ENCODE measurements at places on chromosomes 3 and 15.
A peak's percentile ranks its signal among the peaks of the same experiment; 100 is the strongest.

DNA sequence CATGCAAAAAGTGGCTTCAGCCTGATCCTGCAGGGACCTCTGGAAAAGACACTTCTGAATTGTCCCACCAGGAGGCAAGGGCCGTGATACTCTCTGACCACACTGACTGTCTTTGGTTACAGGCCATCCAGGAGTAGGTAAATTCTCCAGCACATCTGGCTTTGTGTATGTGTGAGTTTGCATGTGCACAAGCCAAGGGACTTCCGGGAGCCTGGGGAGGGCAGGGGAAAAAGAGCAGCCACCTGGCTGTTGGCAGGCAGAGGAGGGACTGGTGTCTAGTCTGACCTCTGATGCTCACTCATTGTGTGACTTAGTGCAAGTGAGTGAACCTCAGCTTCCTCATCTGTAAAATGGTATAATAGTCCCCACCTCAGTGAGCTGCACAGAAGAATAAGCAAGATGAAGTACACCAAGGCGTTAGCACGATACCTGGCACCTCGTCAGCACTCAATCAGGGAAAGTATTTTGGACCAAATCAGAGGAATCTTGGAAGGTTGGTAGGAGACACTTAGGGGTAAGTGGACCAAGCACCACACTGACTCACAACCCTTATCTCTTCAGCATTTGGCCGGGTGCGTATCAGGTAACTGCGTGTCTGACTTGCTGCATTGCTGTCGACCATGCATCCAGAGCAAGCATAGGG, 19.1 kb downstream of the KLHL6 start:
- no peak for DNase-seq

GRCh38 chr3:184663356-184663755, 48.5 kb downstream of the MAGEF1 start:
- DNase-seq: no peak

DNA sequence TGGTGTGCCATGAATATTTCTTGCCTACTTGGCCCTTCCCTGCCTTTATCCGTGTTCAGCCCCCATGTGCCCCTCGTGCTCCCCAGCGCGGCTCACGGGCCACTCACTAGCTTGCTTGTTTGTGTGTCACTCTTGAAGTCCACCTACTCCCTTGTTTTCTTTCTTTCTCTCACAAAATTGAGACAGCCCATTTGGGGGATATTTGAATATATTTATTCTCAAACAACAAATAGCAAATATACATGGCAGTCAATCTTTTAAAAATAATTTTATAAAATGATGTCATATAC, 82.2 kb downstream of the PLXNA1 start:
- no peak for DNase-seq

DNA sequence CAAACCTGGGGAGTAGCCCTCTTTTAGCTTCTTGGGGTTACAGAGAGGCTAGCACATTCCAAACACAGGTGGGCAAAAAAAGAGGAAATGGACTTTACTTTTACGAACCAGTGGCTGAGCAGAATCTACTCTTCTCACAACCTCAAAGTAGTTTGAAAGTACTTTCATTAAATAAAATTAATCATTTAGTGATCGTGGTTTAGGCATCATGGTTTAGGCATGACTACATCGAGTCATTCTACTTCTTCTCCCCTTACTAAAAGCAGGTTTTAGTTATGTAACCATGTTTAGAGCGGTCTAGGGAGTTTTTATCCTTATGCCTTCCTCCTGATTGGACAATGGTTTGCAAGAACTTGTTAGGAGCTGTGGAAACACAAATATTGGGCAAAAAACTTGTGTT, 2.5 kb upstream of the GREM1 start:
- no peak for DNase-seq

DNA sequence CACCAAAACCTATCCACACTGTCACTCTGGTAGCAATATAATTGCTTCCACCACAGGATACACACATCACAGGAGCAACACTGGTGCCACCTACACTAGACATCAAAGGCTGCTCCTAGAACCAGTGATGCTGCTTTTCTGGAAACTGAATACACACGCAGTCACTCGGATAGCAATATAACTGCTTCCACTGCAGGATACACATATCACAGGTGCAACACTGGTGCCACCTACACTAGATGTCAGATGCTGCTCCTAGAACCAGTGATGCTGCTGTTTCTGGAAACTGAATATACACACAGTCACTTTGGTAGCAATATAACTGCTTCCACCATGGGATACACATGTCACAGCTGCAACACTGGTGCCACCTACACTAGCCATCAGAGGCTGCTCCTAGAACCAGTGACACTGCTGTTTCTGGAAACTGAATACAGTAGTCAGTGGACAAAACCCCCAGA, 6.9 kb upstream of the TNFSF10 start:
- DNase-seq: no peak

DNA sequence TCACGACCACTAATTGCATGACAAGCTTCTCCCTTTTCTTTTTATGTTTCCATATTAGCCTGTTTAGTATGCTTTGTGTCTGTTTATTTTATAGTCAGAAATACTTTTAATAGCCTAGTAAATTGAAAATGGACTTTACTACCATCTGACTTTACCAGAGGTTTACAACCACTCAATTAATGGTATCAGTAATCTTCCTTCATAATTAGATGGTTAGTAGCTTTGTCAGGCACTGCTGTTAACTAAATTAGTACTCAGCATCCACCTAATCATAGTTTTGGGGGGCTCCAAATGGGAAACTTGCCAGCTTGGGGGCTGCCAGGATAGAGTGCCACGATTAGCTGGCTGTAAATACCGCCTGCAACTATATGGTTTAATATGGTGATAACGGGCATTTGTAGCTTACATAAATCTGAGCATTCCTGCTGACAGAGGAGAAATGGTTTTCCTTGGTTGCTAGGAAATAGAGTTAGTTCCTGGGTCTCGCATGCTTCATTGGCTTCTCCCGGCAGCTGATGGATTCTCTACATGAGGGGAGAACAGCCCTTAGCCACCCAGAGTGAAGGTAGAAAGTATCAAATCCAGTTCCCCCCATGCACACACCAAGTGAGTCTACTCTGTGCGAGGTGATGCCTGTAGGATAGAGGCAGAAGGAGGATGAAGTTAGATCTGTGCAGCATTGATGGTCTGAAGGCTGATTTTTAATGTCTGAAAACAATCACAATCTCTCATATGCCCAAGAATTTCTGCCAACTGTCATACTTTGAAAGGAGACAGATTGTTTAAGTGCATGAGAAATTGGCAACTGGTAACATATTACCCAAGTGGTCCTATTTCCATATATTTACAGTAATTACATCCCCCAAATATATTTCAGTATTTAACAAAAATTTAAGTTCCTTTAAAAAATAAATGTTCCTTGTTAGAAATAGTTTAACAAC, 326.6 kb upstream of the PROK2 start:
- no peak for DNase-seq

DNA sequence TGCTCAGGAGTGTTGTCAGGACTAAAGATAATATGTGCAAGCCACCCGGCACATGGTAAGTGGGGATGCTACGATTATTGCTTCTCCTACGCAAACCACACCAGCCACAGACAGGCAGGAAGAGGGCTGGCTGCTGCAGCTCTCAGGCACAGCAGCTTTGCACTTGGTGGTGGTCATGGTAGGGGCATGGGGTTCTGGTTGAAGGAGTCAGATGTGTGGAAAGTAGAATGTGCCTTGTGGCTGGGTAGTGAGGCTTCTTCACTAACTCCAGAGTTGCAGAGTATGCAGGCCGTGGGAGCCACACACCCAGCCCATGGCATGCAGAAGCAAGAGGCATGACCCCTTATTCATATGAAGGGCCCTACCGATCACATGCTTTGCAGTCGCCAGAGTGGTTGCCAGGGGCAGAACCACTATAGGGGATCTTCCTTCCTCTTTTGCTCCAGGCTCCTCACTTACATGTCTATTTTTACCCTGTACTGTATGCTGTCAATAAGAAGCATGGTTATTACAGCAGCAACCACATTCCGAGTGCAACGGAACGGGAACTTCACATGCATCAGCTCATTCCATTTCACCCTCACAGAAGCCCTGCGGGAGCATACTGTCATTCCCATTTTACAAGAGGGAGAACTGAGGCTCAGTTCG, 59.2 kb upstream of the HERC1 start:
- DNase-seq: no peak

DNA sequence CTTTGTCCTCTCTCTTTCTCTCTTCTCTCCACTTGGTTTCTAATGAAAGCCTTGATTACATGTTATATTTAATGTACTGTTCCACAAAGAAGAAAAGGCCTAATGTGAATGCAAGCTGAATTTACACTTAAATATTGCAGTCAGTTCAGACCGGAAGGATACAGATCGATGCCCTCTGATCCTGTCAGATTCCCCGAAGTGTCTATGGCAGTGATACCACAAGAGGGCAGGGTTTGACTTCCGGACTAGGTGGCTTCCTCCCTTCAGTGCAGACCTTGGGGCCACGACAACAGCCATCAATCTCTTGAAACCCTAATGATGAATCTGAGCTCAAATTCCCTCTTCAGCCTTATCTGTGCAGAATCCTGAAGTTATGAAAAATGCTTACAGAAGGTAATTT, 29.5 kb downstream of the AGTR1 start:
- DNase-seq: no peak

- DNase-seq: no peak
Observed at GRCh38 chr15:73530649-73531048, 87.7 kb downstream of the REC114 start.

DNA sequence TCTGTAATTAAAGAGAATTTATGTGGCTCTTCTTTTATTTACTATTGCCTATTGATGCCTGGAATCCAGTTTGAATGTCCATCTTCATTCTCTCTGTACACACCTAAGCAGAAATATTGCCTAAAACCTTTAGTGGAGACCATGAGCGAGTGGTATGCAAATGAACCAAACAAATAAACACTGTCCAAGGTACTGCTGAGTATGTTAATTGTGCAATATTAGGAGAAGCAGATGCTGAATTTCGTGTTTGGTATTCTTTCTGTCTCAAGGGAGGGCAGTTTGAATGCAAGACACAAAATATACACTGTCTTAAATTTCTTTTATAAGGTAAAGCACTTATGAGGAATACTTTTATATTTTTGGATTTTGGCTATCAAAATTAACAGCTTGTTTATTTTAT, 440.9 kb downstream of the RBMS3 start:
- no peak for DNase-seq

DNA sequence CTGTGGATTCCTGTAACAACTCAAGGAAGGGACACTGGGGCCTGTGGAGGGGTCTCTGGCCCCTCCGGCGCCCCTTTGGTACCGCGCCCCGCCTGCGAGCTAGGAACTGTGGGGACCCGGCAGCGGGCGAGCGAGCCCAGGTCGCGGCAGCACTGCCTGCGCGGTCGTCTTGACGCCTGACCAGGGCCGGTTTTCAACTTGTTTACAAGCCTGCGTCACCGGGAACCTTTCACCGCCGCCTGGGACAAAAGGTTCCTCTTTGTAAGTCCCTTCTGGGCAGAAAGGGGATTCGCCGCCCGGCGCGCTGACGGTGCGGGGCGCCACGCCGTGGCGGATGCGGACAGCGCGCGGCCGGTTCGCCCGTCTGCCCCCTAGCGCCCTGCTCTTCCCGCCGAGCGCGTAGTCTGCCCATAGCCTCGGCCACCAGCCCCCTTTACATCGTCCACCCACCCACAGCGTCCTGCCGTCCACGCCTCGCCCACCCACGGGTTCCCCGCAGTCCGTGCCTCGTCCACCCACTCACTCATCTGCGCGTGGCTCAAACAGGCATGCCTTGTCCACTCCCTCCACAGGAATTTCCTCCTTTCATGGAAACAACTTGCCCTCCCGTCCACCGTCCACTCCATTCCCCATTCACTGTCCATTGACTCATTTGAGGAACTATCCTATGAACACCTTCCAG, 5.5 kb upstream of the CFAP100 start:
- peak; percentile 32 for DNase-seq

GRCh38 chr3:130827486-130827885, 66.4 kb upstream of the ATP2C1 start:
- DNase-seq: no peak

GRCh38 chr3:134743006-134743405, 52.1 kb upstream of the EPHB1 start:
- DNase-seq: no peak

GRCh38 chr3:72113564-72113963, 328.6 kb upstream of the PROK2 start:
- DNase-seq: no peak

GRCh38 chr3:101878589-101878988, 29.3 kb downstream of the NFKBIZ start:
- no peak for DNase-seq

- DNase-seq: no peak
Observed at GRCh38 chr15:95292785-95293450, 1037.6 kb upstream of the NR2F2 start.

DNA sequence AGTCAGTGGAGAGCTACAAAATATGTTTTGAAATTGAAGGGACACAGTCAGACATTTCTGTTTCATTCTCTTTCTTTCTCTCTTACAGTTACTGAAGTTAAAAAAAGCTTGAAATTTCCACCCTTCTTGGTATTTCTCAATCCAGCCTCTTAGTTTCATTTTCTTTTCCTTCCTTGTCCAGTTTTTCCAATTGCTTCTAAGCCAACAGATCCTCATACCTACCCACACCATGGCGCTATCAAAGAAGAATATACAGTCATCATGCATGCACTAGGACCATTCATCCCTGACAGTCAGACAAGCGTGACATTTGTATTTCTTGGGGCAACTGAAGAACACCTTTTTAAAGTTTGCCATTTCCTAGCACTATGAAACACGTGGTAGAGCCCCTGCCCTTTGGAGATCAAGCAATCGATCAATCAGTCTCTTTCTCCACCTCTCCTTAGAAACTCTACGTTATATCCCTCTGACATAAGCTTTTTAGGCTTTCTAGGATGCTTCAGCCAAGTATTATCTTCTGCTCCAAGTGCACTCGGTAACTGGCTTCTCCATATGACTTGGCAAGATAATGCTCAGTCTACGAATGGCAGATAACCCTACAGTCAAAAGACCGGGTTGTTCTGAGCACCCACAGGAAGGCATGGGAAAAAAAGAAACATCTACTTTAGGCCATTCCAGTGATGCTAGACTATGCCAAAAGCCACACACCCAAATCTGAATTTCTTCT, 65.4 kb downstream of the FBN1 start:
- DNase-seq: no peak

- DNase-seq: no peak
Observed at GRCh38 chr15:61049028-61049427, 180.1 kb downstream of the RORA start.

DNA sequence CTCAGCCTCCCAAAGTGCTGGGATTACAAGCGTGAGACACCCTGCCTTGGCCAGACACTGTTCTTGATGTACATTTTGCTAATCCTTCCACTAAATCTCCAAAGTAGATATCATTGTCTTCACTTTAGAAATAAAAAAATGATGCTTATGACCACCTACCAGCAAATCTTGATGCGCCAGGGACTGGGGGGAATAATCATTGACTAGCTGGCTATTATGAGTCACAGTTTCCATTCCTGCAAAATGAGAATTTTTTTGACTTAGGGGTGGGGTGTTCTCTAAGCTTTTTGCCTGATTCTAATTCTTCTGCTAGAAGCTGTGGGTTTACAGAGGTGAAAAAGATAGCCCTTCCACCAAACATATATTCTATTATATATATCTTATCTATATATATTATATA, 17.1 kb upstream of the RFC4 start:
- DNase-seq: no peak

DNA sequence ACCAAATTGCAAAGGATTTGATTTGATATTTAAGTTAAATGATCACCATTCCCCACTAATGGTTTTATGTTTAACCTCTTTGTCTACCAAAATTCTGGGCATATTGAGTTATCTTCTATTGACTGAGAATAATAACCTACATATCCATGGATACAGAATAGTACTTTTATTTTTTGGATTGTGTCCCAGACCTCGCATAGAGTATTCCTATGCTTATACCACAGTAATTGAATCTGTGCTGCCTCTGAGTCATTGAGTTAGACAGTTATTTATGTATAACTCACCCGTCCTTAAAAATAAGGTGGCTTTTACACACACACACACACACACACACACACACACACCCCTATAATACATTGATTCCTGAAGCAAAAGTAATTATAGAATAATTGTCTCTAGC, 690.1 kb upstream of the BCHE start:
- no peak for DNase-seq
